Pons (tissue), 1 donor: ENCODE measurements at places on chromosomes 11 and 22.
A peak's percentile ranks its signal among the peaks of the same experiment; 100 is the strongest.

DNA sequence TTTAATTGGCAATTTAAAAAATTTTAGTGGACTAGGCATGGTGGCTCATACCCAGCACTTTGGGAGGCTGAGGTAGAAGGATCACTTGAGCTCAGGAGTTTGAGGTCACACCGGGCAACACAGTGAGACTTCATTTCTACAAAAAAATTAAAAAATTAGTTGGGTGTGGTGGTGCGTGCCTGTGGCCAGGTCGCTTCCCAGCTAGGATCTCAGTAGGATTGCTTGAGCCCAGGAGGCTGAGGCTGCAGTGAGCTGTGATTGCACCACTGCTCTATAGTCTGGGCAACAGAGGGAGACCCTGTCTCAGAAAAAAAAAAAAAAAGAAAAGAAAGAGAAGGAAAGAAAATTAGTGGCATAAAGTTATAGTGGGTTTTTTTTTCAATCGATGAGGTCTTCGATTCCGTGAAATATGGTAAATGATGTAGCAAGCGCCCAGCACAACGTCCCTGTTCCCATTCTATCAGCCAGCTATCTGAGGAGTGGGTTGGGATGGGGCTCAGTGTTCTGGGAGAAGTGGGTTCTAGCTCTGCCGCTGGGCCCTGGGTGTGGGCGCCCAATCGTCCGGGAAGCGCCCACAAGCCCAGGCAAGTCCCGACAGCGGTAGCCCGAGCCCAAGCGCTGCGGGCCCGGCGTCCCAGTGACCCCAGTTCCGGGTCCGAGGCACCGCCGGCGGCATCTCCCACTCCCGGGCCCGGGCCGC is 1.4 kb downstream of the FOSL1 start:
- DNase-seq: no peak

DNA sequence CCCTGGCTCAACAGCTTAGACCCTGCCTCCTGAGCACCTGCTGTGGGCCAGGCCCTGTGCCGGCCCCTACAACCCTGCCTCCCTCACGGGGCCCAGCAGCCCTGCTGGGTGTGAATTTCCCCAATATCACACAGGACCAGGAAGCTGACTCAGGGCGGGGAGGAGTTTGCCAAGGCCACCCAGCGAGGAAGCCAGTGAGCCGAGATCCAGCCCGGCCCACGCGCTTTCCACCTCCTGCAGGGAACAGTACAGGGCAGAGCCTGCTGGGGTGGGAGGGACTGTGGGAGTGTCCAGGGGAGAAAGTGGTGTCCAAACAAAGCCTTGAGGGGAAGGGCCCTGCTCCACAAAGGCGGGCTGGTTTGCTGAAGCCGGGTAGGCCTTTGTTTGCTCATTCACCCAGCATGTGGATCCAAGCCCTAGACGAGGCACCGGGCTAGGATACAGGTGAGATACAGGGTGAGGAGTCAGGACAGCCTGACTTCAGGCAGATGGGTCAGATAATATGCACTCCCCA is 26.8 kb downstream of the RPL3 start:
- peak; percentile 71 for DNase-seq

DNA sequence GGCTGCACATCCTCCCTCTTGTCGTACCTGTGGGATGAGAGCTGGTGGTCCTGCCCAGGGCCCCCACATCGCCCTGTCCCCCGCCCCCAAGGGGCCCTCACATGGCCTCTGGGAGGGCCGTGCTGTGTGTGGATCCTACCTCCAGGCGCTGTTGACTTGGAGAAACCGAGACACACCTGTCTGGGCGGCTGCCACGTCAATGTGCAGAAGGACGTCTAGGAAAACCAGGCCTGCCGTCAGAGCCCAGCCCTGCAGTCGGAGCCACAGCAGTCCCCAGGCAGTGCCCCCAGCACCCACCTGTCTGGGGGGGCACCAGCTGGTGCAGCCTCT is 14.2 kb downstream of the ALG12 start:
- no peak for DNase-seq

DNA sequence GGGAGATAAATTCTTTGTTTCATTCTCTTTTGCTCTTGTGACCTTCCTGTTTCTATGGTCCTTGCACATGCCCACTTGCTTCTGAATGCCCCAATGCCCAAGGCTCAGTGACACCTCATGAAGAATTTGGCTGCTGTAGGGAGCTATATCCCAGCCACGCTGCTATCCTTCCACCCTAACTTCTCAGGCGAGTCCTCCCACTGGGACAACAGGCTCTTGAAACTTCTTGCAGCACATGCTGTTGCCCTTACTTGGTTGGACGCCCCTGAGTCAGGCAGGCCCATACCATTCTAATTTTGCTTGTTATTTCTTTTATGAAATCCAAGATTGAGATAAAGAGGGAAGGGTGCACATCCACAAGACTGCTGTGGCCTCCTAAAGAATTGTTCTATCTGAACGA is 57.6 kb upstream of the BLID start:
- no peak for DNase-seq

DNA sequence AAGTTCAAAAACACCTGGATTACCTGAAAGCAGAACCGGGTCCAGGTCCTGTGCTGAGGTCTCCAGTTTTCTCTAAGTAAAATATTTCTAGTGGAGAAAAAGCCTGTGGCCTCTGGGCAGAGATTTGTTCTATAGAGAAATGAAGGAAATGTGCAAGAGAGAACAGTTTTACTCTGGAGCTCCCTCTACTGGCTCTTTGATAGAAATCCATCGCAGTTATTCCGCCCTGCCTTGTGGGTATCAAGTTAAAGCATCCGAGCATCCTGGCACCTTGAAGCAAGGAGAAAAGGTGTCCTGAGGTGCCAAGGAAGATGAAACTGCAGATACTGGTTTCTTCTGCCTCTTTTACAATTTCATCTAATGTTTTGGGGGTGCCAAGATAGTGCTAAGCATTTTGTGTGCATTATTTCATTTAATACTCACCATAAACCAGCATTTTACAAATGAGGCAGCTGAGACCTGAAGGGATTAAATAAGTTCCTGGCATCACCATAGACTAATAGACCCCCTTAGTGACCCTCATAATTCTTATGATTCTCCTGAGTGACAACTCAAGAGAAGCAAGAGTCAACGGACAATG is 113.1 kb upstream of the HSD17B12 start:
- DNase-seq: peak; percentile 58
